ENCODE measurements at places on chromosomes 5 and 9.
A peak's percentile ranks its signal among the peaks of the same experiment; 100 is the strongest.

DNA sequence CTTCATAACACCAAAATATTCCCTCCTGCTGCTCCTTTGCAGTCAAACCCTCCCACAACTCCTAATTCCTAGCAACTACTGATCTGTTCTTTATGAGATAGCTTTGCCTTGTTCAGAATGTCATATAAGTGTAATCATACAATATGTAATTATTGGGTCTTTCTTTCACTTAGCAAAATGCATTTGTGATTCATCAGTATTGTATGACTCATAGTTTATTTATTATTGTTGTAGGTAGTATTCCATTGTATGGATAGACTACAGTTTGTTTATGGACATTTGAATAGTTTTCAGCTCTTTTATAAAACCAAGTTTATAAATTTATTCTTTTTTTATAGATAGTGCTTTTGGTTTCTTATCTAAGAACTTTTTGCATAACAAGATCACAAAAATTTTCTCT, 468.2 kb upstream of the KIF2A start:
- DNase-seq = no peak

- no peak for DNase-seq
These were observed 9.8 kb downstream of the CLTB start for GRCh38 chr5:176406436-176407052.

DNA sequence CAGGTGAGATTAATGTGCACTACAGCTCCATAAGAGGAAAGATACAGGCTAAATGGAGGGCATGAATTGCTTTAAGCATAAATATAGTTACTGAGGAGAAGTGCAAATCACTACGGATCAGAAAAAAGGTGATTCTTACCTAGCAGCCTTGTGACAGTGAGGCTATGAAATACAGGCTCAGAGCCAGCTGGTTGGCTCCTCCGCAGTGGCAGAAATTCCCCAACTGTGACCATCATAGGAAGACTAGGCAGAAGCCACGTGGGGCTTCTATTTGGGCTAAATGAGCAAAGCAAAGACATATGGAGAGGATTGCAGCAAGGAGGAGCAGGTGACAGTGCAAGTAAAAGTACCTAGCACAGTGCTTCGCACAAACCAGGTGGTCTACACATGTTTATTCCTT, 40.5 kb downstream of the CDO1 start:
- DNase-seq = no peak

DNA sequence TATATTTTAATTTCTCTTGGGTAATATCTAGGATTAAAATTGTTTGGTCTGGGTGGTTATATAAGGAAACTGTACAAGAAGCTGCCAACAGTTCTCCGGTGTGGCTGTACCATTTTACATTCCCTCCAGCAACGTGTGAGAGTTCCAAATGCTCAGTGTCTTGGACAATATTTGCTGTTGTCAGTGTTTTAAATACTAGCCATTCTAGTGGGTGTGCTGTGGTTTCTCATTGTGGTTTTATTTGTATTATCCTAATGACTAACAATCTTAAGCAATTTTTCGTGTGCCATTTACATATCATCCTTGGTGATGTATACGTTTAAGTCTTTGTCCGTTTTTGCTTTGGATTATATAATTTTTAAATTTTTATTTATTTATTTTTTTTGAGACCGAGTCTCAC, 34.0 kb downstream of the TNFSF15 start:
- DNase-seq = no peak

- DNase-seq = peak; percentile 8
These were observed 456.3 kb upstream of the WWC1 start for GRCh38 chr5:167835146-167835545.

Measured in endodermal cell (in vitro differentiated cells).